ENCODE measurements at places on chromosomes 3 and 15.

DNA sequence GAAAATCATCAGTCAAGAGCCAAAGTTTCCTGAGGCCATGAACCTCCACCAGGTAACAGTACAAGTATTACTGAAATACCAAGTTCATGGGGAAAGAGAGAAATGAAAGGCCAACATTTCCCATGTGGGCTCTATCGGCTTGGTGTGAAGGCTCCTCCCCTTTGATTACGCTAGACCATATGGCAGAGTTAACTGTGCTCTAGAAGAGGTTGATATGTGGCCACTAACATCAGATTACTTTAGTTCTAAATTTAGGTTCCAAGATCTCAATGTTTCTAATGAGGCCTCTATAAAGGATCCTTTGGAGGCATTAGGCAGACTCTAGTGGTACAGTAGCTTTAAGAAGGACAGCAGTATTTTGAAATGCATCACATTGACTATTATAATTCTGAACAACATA lies 127.1 kb downstream of the SEMA6D start:
- no peak for DNase-seq

- DNase-seq, result no peak
These were observed 29.7 kb downstream of the MECOM start for GRCh38 chr3:169633789-169634188.

- no peak for DNase-seq
These were observed 594 bp upstream of the ICE2 start for GRCh38 chr15:60479361-60480110.

DNA sequence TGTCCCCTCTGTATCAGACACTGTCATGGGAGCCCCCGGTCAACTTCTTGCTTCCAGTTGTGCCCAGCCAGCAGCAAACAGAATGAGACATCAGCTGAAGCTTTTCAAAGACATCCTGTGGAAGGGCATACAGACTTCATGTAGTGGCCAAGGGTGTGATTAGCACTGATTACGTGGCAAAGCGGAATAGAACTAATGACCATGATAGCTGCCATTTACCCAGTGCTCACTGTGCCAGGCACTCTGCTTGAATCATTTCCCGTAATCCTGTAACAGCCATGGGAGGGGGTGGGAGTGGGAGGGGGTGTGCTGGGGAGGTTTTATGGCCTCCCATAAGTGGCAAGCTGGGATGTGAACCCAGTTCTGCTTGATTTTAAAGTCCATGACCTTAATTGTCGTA lies 29.5 kb downstream of the LPP start:
- DNase-seq, result no peak

DNA sequence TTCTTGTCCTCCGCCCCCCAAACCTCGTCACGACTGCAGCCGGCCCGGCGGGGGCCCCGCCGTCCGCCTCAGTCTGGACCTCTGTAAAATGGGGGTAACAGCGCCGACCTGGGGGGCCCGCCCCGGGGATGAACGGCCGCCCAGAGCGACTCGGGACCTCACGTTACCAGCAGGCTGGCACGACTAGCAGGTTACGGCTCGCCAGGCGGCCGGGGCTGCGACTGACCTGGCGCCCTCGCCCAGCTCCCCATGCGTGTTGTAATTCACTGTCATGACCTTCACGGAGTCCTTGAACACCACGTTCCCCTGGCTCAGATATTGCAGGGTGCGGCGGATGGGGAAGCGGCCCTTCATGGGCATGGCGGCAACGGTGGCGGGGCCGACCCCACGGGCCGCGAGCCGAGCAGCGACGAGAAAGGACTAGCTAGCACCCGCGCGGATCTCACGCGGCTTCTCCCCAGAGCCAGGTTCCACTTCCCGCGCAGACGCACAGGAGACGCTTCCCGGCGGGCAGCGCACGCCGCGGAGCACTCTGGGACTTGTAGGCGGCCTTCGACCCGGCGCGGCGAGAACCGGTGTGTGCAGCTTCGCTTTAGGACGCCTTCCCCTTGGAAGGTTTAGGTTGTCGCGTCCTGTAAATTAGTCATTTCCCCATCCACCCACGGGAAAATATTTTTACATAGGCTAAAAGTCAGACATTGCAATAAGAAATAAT lies at the start of gene MRPS25:
MRPS25 (minus strand) TSS at position 481 of the 715 bp plus-strand sequence; CDS start at position 360, 121 bp downstream.
- peak; percentile 89 for DNase-seq

All from CD4-positive, alpha-beta T cell treated with Interleukin-6 for 4 hours (primary cell).